ENCODE measurements at places on chromosomes 12 and 14.

- no peak for DNase-seq
Measured at GRCh38 chr12:95646781-95647190, 95.5 kb upstream of the USP44 start.

DNA sequence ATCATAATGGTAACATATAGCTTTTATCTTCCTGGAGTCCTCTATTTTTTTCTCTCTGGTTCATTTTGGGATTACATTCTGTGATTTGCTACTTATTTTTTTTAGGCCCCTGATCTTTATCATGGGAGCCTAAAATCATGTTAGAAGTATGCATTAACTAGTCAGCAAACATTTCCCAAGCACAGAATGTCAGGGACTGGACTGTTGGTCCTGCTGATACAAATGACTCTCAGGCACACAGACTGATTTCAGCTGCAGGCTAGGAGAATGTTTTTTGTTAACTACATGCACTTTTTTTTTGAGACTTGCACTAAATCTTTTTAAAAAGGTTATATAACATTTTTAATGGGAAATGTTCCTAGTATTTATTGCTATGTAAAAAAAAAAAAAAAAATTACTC is 131.1 kb downstream of the ACSS3 start:
- no peak for DNase-seq

GRCh38 chr12:111664961-111665865 is 20.5 kb downstream of the BRAP start:
- DNase-seq, result no peak

DNA sequence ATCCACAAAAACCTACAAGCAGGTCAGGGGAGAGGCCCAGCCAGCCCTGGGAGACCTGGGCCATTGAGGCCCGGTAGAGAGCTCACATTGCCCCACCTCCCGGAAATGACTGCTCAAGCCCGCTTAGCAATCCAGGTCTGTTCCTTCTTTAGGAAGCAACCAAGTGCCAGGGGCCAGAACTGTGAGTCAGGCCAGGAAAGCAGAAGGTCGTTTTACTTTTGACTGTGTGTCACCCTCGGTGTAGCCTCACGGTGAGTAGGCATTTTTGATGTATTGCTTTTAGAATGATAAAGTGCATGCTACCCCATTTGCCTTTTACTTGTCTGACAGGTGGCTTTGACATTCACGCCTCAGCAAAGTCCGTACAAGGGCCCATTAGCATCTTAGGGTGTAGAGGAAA is 25.4 kb upstream of the PWP1 start:
- DNase-seq, result no peak

DNA sequence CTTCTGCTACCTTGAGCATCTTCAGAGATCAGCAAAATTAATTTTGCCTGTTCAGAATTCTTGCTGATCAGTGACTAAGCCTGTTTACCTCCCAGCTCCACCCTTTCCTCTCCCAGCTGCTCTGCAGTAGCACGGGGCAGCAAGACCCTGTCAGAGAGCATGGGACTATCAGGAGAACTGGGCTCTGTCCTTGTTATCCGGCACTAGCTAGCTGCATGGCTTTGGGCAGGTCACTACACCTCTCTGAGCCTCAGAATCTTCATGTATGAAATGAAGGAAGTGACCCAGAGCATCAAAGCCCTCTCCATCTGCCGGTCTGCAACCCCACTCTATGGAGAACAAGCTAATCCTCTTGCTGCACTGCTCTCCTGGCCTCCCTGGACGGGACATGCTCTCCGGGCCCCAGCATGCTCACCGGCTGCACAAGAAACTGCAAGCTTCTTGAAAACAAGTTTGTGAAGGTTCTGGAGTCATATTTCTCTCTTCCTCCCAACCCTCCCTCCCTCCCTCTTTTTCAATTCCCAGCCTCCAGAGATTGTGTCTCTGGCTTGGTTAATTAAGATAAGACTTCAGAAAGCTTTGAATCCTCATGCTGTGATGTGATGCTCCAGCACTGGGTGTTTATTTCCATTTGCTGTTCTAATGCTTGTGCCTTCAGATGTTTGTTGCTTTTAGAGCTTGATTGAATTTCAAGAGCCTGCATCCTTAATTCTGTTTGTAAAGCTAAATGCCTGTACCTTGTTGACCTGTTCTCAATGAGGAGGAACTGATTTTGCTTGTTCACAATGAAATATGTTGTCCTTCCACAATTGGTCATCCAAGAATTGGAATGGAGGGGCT is 101.1 kb downstream of the CRACR2A start:
- no peak for DNase-seq

- no peak for DNase-seq
Measured at GRCh38 chr12:57609101-57609780, 2.0 kb upstream of the ARHGEF25 start.

GRCh38 chr14:90620568-90621077 is 195.6 kb downstream of the TTC7B start:
- no peak for DNase-seq

DNA sequence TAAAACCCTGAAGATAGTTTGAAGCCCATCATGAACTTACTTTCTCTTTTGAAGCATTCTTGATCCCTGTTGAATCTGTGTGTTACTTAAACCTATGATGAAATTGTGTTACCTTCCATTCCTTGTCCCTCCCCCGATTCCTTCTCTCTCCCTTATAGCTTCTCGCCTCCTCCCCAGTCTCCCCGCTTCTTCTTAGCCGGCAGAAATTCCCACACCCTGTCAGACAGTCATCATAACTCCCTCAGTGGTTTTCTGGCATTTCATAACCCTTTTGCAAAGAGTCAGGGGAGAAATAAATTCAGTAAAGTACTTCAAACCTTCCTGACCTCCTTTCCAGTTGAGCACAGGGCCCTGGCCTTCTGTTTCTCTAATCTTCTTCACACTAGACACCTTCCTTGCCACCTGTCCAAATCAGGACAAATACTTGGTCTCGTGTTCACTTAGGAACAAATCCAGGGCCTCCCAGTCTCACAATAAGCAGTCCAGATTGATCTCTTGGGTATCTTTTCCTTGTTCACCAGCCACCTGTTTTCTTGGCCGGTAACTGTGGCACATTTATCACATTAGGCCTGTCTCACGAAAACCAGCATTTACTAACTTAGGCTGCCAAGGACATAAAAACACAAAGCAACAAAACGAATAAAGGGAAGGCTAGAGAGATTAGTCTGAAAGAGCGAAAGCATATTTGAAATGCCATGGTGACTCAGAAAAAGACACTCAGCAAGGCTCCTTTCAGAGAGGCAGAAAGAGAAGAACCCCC is 355.9 kb downstream of the TMTC2 start:
- no peak for DNase-seq

GRCh38 chr12:65086236-65086635 is 34.9 kb downstream of the WIF1 start:
- DNase-seq, result no peak

DNA sequence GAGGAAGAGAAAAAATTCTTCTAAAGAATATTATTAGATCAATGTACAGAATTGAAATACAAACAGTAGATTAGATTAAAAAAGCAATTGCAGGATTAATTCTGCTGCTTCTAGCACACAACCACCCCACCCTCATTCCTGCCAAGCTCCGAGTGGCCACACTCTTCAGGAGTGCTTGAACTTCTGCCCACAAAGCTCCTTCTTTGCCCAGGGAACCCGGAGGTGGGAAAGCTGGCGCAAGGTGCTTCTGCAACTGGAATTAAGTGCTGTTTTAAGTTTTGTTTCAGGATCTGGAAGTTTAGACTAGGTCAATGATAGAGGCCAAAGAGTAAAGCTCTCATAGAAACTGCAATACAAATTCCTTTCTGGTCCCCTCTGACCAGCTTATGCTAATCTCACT is 94.1 kb upstream of the BMP4 start:
- DNase-seq, result no peak

GRCh38 chr12:59823567-59823966 is 227.7 kb downstream of the SLC16A7 start:
- DNase-seq, result no peak

DNA sequence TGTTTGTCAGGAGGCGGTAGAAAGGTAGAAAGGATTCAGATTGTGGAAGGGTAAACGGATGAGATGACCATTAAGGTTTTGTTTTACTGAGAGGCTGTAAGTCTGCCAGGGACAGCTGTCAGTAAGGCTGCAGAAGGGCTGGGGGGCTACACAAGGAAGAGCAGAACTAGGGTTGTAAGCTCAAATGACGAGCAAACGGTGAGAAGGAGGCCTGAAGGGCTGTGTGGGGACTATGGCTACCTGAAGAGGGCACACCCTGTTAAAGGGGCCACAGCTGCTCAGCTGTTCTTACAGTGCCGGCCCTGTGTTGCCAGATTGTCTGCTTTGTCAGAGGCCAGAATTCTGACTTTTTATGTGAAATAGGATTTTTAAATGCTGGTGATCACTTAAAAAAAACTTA is 19.1 kb downstream of the VASH1 start:
- DNase-seq, result no peak

DNA sequence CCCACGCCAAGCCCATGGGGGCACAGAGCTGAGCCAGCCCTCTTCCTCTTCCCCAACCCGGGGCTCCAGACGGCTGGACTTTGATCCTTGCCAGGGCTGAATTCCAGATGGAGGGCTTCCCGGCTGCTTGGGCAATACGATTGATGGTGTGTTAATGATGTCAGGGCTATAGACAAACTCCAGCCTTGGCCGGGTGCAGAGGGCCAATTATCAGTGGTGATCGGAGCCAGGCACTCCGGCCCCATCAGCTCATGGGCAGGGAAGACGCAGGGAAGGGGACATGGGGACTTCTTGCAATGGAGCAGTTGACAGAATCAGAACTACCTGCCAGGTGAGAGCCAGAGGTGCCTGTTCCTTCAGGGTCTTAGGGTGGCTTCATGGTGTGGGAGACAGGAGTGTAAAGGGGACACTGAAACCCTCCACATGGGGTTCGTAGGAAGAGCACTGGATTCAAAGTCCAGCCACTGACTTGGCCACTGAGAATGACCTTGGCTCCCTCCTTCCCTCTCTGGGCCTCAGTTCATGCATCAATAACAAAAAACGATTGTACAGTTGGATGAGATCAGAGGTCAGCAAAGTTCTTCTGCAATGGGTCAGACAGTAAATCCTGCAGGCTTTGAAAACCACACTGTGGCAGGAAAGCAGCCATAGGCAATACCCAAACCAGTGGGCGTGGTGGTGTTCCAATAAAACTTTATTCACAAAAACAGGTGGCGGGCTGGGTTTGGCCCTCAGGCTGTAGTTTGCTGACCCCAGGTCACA is 333.7 kb downstream of the MED13L start:
- no peak for DNase-seq

GRCh38 chr14:64012720-64013119 is 159.9 kb downstream of the SYNE2 start:
- DNase-seq, result no peak

- no peak for DNase-seq
Measured at GRCh38 chr14:49306152-49306751, 279.9 kb downstream of the RPS29 start.

DNA sequence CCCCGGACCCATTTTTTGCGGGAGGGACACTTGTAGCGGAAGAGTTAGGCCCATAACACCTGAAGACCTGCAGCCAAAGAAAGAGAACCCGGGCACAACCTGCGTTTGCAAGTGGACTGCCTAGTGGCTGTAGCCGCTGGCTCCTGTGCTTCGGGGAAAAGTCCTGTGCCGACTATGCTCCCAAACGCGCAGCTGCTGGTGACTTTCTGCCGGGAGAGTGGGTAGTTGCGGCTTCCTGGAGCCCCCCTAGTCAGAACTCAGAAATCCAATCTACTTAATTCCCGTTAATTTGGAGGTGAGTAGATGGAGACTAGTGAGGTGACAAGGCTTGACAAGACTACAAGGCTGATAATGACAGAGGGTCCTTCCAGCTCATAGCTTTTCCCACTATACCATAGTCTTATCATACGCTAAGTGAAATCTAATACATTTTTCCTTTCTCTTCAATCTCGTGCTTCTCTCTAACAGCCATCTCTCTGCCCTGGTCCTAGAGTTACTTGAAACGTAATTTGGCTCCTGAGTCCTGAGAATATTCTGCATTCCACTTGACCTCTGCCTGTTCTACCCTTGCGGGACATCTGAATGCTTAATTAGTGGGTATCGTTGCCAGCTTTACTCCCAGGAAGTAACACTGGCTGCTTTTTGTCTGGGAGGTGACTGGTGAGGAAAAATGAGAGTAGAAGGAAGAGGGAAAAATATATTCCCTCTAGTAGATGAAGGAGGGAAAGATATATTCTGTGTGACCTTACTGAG is 556 bp downstream of the MTHFD1 start:
- DNase-seq, result no peak

DNA sequence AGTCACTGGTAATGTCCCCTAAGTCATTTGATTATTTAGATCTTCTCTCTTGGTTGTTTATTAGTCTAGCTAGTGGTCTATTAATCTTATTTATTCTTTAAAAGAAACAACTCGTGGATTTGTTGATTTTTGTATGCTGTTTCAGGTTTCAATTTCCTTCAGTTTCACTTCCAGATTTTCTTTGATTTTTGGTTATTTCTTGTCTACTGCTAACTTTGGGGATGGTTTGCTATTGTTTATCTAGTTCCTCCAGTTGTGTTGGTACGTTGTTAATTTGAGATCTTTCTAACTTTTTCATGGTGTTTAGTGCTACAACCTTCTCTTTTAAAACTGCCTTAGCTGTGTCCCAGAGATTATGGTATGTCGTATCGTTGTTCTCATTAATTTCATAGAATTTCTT is 18.5 kb upstream of the CD69 start:
- no peak for DNase-seq
